Posterior cingulate gyrus (tissue), 11 donors: ENCODE measurements at places on chromosomes 4 and X.

GRCh38 chr4:108219998-108220397, 51.3 kb upstream of the LEF1 start:
- no peak for DNase-seq

DNA sequence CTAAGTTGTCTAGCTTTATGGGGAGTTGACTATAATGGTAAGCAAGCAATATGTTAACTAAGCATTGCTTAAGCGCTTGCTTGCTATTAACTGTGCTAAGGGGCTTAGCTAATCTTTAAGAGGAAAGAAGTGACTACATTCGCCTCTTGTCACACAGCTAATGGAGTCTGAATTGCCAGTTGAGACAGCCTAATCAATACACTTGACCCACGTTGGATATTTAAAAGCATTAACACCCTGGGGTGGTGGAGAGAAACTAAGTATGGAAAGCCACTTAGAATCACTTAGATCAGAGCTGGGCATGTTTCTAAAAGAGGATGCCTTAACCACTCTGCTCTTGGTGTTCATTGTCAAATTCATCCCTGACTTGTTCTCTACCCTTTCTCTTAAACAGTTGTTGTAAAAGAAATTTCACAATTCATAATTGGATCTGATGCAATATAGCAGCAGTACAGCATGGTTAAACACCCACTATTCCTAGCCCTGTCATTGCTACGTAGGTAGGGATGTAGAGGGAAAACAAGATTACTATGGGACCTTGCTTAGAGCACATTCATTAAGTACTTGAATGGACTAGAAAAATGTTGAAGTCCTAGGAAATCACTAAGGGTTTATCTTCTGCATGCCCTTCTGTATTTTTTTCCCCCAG, 3.5 kb downstream of the ZAR1 start:
- no peak for DNase-seq

GRCh38 chr4:127217586-127218229, 415.0 kb upstream of the INTU start:
- no peak for DNase-seq

DNA sequence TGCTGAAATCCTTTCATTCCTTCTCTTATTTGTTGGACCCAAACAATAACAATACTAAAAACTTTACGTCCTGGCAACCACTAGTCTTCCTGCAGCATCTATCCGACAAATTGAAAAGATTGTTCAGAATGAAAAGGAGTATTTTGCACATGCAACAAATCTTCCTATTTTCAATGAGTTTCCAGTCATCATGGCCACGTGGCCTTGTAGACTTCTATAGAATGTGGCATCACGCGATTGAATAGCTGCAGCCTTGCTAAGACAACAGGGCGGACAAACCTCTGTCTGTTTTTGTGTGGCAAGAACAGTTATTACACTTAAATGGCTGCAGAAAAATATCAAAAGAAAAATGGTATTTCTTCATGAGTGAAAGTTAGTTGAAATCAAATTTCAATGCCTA, 297.9 kb upstream of the LCORL start:
- no peak for DNase-seq

DNA sequence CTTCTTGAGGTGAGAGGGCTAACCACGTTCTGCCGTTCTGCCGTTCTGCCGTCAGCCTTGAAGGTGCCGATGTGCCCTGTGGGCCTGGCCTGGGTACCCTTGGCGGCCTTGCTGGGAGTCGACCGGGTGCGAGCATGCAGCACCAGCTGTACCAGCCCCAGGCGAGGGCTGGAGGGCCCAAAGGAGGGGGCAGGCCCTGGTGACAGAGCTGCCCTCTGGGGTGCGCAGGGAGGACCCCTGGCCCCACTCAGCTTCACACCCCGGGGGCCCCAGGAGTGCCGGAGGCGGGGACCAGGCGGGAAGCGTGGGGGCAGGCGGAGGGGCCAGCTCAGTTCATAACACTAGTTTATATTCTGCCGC, 22.1 kb downstream of the UVSSA start:
- DNase-seq, result no peak

- no peak for DNase-seq
Observed at GRCh38 chr4:82038936-82039335, 334.9 kb downstream of the HNRNPD start.

DNA sequence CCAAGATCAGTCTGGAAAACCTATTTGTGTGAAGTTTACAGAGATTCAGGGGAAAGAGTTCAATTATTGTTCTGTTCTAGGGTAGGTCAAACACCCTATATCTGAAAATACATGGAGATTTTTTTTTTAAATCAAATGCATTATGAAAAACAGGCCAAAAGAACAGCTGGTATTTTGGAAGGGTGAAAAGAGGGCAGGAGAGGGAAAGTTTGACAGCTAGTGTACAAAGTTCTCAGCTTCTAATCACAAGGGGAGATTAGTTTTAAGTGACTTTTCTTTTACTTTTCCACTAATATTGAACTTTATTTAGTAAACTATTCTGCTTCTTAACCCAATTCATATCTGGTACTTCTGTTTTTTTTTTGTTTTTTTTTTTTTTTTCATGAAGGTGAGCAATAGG, 66.2 kb upstream of the GRID2 start:
- no peak for DNase-seq

GRCh38 chr4:120844528-120844921, 78.0 kb downstream of the PRDM5 start:
- no peak for DNase-seq

DNA sequence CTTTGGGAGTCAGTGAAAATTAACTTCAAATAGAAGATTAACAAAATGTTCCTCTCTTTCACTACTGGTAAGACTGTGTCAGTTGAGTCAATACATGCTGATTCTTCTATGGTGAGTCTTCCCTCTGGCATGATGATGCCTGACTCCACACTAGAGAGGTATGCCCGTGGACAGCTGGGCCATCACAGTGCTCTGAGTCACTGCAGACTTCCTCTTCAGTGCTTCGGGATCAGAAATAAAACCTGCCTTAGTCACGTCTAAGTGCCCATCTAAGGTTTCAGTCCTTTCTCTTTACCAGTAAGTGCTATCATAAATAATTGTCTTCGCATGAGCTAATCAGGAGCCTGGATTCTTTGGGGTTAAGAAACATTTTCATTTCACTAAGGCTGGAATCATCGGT, 1.6 kb upstream of the ASB5 start:
- no peak for DNase-seq

- no peak for DNase-seq
Observed at GRCh38 chr4:96052827-96053226, 212.9 kb downstream of the PDHA2 start.

- no peak for DNase-seq
Observed at GRCh38 chr4:154566639-154567204, 3.9 kb downstream of the FGB start.

DNA sequence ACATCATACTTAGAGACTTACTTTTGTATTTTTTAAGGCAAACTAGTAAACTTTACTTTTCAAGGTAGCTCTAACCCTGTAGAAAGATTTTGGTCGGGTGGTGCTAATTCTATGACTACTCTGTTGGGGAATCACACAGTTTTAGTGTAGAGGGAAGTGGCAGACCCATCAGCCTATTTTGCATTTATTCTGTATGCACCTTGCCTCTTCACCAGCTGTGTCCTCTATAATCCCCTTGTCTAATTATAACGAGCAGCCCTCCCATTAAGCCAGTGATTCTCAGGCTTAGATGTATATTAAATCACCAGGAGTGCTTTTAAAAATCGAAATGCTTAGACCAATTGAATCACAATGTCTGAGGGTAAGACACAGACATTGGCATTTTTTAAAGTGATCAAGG, 78.1 kb downstream of the GALNT7 start:
- no peak for DNase-seq

DNA sequence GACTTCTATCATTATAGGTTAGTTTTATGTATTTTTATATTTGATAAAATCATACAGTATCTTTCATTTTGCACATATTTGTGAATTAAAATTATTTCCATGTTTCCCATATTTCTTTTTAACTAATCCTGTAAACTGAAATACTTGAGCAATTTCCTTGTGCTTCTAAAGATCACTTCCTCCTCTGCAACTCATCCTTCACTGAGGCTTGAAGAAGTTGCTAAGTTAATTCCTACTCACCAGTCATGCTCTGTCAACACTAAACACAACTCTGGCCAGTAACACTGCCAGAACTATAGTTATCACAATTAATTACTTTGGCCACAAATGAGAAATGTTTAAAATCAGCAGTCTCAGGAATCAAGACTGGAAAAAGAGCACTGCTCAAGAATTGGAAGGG, 6.7 kb downstream of the SPATA4 start:
- no peak for DNase-seq

DNA sequence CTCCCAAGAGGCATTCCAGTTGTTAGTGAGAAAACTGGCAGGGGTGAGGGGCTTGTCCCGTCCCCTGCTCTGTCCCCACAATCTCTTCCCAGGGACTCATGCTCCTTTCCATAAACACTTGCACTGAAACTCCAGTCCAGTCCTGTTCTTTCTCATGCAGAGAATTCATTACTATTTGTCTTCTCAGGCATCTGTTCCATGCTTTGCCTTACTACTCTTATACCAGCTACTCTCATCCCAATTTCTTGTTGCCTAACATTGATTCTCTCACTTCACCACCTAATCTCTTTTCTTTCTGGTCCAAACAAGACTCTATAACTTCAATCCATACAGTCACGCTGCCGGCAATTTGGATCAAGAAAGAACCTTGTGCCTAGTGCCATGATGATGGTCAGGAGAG, 97.1 kb upstream of the VEGFC start:
- no peak for DNase-seq

DNA sequence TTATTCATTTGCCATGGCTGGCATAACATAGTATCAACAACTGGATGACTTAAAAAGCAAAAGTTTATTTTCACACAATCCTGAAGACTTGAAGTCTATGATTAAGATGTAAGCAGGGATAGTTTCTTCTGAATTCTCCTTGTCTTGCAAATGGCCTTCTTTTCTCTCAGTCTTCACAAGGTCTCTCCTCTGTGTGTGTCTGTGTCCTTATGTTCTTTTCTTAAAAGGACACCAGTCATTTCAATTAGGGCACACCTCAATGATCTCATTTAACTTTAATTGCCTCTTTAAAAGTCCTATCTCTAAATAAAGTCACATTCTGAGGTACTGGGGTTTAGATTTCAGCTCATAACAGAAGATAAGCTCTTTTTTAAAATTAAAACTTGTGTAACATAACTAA, 399.7 kb downstream of the PABPC4L start:
- DNase-seq, result no peak

- no peak for DNase-seq
Observed at GRCh38 chr4:144204431-144204830, 63.9 kb upstream of the GYPA start.

DNA sequence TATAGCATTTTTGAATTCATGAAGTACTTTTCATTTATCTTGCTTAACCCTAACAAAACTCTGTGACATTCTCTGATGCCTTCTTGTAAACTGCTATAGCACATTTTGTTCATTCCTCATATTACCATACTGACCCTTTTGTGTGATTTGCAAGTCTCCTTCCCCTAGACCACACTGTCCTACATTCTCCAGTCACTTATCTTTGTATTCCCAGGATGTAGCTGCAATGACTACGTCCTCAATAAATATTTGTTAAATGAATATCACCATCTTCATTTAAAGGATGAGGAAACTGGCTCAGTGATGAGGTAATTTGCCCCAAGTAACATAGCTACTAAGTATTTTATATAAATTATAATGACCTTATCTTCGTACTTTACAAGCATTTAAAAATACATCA, 11.9 kb downstream of the HUWE1 start:
- DNase-seq, result no peak

DNA sequence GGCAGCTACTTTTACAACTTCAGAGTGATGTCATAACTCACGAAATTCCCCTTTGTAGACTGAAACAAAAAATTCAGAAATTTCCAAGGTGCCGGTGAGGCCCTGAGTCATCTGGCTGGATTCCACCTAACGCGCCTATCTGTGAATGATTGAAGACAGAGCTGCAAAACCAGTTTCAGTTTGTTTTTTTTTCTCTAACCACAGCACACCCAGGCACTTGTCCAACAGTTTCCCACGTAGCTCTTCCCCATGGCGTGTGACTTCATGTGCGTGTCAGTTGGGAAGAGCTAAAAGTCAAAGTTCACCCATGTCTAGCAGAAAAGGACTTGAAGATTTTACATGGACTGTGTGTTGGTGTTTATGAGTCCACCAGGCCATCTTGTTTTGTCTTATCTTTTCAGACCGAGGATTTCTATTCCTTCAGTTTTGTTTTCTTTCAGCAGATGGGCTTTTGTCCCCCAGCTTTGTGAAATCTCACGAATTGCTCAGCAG, 16.4 kb downstream of the TCEANC start:
- DNase-seq, result no peak

GRCh38 chr4:63728480-63729177, 680.6 kb downstream of the TECRL start:
- no peak for DNase-seq
